ENCODE measurements at places on chromosomes 3 and 15.

DNA sequence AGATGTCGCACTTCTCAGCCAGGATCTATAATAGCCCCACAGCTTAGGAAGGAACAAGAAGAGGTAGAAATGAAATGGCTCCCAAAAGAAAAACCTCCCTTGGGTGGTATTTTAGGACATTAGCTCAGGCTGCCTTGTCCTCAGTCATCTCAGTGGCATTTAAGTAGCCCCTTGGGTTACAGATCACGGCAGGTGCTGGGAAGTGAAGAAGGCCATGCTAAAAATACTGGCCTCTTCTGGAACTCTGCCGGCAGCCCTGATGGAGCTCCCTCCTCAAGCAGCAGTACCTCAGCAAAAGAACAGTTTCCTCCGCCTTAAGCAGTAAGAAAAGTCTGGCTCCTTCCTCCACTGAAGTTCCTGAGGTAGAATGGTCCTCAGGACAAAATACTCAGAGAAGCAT, 7.3 kb upstream of the TPM1 start:
- no peak for DNase-seq

- no peak for DNase-seq
These were observed 328.8 kb upstream of the THBS1 start for GRCh38 chr15:39252134-39252470.

DNA sequence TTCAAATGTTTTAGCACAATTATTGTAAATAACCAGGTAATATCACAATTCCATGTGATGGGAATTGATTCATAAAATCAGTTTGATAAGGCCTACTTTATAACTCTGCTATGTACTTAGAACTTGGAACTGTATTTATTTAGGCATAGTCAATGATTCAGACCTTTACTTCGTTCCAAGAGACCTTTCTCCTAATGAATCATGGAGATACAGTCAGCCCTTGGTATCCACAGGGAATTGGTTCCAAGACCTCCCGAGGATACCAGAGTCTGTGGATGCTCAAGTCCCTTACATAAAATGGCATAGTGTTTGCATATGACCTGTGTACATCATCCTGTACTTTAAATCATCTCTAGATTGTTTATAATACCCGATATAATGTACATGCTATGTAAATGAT, 60.8 kb upstream of the UMPS start:
- DNase-seq, result no peak

- DNase-seq, result no peak
These were observed 36.9 kb upstream of the TRIM59 start for GRCh38 chr3:160486459-160486869.

DNA sequence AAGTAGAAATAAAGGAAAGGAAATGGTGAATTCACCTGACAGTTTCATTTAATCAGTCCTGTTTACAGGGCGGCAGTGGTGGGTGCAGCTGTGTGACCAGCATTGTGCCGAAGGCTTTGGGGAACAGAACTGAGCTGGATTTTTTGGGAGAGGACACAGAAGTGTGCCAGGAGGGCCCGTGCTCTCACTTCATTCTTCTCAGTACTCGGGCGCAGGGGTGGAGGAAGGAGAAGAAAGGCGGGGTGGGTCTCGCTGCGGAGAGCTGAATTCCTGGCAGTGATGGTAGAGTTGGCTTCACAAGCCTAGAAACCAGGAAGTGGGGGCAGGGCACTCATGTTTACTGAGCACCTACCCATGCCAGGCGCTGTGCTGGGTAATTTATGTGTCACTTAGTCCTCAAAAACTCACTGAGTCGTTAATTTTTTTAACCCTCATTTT, 64.6 kb downstream of the CRTC3 start:
- DNase-seq, result peak; percentile 60

- DNase-seq, result no peak
These were observed 58.1 kb downstream of the SLC6A6 start for GRCh38 chr3:14460342-14461005.

DNA sequence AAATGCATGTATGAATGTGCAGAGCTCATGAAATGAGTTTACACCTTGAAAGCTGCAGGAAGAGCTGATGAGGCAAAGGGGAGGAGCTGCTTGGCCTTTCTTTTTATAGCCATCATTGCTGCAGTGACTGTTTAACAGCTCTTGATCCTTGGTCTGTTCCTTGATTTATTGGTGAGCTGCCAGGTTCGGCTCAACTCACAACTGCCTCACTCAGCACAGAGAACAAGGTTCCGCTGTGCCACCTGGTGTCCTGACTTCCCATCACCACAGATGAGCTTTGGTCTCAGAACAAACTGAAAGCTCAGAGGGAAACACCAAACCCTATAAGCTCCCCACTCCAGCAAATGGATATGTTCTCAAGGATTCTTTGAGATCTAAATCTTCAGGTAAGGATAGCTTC, 626.1 kb downstream of the MAGI1 start:
- DNase-seq, result no peak

GRCh38 chr3:52986938-52987337, 58.9 kb downstream of the SFMBT1 start:
- no peak for DNase-seq

DNA sequence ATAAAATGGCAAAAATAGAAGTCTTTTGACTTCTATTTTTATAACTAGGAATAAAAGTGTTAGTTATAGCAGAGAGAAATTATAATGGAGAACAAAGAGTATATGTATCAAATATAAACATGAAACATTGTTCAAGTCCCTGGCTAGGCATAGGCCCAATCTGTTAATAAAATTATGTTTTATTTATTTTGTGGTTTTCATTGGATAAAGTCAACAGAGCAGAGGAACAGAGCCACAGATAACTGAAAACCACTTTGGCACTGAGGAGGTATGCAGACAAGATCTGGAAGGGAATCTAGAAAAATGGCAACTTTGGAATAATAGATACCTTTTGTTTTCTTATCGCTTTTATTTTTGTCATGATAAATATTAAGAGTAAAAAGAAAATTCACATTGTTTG, 50.4 kb upstream of the ICE2 start:
- DNase-seq, result no peak

DNA sequence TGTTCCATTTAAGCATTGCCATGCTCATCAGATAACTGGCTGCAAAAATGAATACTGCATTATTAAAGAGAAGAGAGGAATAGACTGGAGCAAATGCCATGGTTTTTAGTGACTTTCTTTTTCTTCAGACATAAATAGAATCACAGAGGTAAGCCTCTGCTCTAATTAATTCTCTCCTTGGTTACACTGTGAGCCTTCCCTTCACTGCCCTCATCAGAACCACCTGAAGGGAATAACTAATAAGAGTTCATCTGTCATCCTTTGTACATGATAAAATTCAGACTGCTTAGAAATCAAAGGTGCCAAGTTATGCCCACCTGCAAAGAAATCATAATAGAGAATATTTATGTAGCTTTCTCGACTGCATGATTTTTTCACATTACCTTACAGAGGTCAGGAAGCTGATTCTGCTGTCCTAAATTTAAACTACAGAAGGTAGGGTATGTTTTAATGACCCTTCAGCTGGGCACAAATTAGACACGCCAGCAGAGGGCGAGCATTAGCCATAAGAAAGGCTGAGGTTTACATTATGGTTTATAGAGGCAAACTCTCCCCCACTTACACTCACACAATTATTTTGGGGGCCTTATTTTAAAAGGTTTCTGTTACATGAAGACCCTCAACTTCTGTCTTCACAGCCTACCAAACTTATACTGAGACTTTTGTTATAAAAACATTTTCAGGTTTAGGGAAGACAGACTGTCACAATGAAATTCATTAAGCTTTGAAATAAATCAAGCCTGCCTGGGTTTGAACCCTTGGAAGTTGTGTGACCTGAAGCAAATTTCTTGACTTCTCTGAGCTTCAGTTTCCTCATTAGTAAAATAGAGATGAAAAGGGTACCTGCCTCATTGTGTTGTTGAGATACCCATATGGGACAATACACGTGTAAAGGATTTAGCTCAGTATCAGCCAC, 15.3 kb upstream of the UNC13C start:
- DNase-seq, result no peak

- DNase-seq, result no peak
These were observed 74.9 kb upstream of the SKOR1 start for GRCh38 chr15:67750371-67750770.

GRCh38 chr3:170111147-170111771, 70.3 kb downstream of the PHC3 start:
- DNase-seq, result no peak

- DNase-seq, result no peak
These were observed 152.0 kb downstream of the LMLN start for GRCh38 chr3:198112031-198112430.

- DNase-seq, result no peak
These were observed 32.7 kb downstream of the HDC start for GRCh38 chr15:50232791-50233190.

DNA sequence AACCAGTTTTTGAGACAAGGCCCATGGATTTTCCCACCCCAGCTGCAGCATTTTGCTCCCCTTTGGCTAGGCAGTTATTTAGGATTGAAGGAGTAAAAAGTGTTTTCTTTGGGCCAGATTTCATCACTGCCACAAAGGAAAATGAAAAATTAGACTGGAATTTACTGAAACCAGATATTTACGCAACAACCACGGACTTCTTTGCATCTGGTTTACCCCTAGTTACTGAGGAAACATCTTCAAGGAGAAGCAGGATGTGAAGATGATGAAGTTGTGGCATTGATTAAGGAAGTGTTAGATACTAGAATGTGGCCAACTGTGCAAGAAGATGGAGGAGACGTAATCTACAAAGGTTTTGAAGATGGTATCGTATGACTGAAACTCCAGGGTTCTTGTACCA, 165.2 kb upstream of the MYRIP start:
- DNase-seq, result no peak

- DNase-seq, result no peak
These were observed 117.6 kb upstream of the BFSP2 start for GRCh38 chr3:133282236-133282635.

- no peak for DNase-seq
These were observed 40.6 kb downstream of the XYLB start for GRCh38 chr3:38386992-38387750.

DNA sequence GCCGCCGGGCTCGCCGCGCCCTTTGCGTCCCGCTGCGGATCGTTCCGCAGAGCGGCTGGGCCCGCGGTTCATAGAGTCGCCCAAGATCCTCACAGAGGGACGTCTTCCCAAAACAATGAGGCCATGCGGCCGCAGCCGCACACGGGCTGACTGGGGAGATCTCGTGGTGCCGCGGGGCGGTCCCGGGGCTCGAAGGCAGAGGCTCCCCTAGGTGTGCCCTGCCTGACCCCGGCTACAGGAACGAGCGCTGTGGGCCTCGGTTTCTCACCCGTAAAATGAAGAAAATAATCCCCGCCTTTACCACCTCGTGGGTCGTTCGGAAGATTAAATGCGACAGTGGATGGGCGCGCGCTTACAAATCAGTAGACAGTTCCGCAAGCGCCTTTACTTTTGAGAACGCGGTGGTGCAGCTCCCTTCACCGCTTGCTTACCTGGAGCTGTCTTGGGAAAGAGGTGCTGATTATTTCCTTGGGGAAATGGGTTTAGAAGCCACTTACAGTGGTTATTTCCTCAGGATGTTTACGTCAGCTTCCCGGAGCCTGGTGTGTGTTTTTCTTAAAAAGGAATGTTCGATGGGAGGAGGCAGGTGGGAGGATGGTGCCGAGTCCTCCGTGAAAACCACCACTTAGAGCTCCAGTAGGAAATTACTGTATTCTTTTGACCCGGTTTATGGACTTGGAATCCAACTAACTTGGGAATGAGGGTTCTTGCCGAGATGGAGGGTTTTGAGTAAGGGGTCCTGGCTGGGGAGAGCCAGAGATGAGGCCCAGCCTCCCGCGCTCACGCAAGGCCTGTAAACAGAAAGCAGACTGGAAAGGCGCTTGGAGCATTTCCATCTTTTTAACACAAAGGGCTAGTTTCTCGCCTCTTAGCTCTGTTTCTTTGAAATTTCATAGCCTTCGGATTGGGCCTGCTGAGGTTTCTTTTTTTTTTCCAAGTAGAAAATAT, 1.9 kb upstream of the MEX3B start:
- DNase-seq, result no peak

DNA sequence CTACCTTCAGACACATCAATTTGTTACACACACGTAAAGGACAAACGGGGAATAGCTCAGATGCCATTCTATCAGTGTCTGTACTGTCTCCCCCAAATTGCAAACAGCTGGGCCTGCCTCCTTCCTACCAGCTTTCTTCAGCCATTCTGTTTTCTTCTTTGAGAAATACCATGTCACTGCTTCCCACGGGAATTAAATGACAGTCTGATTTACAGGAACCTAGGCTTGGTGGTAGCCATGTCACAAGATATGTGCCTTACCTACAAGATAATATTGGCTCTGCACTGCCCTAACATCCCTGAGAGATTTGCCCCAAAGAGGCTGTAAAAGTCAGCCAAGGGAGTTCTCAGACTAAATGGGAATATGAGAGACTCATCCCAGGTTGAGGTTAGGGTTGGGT, 308.3 kb downstream of the LRTM1 start:
- no peak for DNase-seq

DNA sequence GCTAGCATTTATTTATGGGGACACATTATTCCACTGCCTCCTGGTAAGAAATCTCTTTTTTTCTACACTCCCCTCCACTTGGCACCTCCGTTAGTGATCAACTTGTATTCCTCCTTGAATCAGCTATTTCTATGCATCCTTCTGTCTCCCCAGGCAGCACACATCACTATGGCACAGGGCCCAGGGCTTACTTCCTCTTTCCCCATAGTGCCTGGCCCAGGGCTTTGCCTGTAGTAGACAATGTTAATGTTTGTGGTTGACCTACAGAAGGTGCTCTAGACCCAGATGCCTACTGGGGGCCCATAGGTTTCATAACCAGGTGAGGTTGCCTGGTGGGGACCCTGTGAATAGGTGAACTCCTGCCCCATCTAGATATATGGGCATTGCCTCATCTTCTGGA, 44.9 kb downstream of the EPHB1 start:
- DNase-seq, result no peak

DNA sequence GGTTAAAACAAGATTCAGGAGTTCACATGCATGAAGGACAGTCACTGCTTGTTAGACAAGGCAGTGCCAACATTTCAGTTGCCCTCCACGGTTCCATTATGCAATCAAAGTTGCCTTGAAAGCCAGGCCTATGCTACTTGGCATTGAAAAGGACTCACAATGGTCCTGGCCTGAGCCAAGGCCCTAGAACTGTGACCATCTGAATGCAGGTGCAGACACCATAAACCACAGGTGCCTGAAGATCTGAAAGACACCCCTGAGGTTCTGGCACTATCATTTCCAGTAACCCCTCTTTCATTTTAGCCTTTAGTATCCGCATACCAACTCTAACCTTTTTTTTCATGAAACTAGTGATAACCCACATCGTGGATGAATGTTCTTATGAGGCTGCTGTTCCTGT, 2.8 kb downstream of the GABRA5 start:
- DNase-seq, result no peak

GRCh38 chr15:40274350-40275274, 8.3 kb downstream of the ANKRD63 start:
- peak; percentile 84 for DNase-seq

GRCh38 chr3:69913422-69913821, 86.1 kb upstream of the SAMMSON start:
- no peak for DNase-seq

- DNase-seq, result no peak
These were observed 61.8 kb downstream of the NPTN start for GRCh38 chr15:73571346-73571745.

- no peak for DNase-seq
These were observed 46.7 kb upstream of the PROK2 start for GRCh38 chr3:71831599-71831998.

GRCh38 chr3:148186881-148187280, 510.8 kb upstream of the AGTR1 start:
- no peak for DNase-seq

GRCh38 chr3:15585111-15585845, 16.1 kb downstream of the HACL1 start:
- no peak for DNase-seq

GRCh38 chr15:47461652-47462141, 255.6 kb upstream of the SEMA6D start:
- DNase-seq, result no peak

Measured in activated T-helper 1 cell treated with anti-CD3 and anti-CD28 coated beads, Interleukin-2, amount 50 U/mL, for 16 hours (primary cell).